ENCODE measurements at places on chromosomes 16 and 17.

- DNase-seq = no peak
Measured at GRCh38 chr17:62724398-62725146, 83.5 kb downstream of the MARCHF10 start.

DNA sequence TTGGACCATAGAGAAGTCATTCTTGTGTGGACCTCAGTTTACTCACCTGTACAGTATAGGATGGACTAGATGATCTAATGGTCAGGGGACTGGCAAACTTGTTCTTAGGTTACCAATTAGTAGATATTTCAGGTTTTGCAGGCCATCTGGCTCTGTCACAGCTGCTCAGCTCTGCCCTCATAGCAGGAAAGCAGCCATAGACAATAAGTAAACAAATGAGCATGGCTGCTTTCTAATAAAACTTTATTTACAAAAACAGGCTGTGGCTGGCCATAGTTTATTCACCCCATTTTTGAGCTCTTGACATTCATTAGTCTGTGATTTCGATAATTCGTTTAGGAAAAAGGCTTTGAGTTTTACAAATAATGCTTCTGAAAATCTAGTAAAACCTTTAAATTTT is 12.7 kb downstream of the BPTF start:
- DNase-seq = no peak

DNA sequence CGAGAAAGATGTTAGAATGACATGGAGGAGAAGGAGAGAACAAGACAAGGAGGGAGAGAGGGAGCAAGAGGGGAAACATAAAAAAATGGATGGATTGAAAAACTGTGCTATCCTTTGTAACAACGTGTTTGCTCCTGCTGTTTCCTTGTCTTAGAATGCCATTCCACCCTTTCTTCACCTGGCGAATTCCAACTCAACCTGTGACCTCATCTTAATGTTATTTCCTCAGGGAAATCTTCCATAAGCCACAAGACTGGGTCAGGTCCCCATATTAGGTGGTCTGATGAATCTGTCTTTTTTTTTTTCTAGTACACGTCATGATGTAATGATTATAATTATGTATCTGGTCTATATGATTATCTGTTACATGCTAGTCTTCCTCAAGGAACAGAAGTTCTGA is 195.0 kb upstream of the MAF start:
- no peak for DNase-seq

- DNase-seq = no peak
Measured at GRCh38 chr16:81073560-81074330, 3.3 kb downstream of the C16orf46 start.

GRCh38 chr16:84313921-84314320 is 19.2 kb downstream of the WFDC1 start:
- DNase-seq = no peak

DNA sequence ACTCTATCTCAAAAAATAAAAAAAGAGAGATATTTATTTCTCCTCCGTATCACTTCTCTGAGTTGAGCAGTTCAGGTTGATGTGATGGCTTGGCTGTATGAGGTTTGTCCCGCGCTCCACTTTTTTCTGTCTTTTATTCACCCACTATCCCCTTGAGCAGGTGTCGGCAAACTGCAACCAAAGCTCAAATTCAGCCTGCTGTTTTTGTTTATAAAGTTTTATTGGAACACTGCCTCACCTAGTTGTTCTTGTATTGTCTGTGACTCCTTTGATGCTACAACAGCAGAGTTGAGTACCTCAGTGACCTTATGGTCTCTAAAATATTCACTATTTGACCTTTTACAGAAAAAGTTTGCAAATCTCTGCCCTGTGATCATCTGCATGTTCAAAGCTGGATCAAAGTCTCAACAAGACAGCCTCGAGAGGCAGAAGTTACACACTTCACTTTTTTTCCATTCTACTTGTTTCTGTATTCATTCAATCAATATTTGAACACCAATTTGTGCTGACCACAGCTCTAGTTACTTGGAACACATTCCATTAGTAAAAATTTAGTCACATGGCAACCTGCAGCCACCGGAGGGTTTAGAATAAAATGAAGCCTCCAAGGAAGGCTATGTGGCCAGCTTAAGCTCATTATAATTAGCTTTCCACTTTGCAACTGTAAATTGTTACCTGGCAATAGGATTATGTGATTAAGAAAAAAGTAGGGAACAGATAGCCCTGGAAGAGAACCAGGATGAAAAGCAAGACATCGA is 945.8 kb downstream of the KCNJ2 start:
- DNase-seq = no peak

DNA sequence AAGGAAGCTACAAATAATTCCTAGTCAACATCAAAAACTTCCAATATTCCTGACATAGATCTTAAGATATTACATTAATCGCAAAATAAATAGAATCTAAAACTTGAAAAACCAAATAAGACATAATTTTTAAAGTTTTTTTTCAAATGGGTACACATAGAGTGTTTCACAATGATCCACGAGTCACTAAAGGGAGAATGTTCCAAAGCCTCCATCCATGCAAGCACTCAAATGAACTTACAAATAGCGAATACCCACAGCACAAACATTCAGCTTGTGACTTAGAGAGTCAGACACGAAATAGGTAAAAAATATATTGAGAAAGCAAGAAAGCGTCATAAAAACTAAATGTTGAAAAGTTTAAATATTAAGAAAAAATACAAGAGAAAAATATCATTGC is 65.7 kb downstream of the CEP112 start:
- DNase-seq = no peak

- DNase-seq = no peak
Measured at GRCh38 chr16:58160855-58161254, 31.7 kb upstream of the CFAP20 start.

DNA sequence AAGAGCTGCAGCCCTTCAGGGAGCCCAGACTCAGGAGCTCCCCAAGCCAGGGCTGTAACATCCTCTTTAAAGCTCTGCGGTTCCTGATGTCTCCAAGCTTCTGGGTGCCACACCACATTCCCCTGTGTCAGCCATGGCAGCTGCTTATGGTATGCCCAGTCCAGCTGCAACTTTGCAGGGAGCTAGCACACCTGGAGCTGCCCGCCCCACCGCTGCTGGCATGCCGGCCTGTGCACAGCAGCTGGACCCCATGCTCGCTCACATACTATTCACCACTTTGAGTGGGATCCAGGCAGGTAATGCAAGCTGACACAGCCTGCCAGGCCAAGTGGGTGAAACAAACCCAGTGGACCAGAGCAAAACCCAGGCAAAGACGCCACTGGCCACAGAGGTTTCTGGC is 305.6 kb upstream of the AXIN2 start:
- DNase-seq = no peak

- DNase-seq = no peak
Measured at GRCh38 chr16:65201511-65201910, 79.6 kb upstream of the CDH11 start.

- DNase-seq = no peak
Measured at GRCh38 chr17:57337390-57337789, 81.1 kb downstream of the MSI2 start.

GRCh38 chr16:1124795-1125194 is 28.1 kb upstream of the CACNA1H start:
- DNase-seq = no peak

DNA sequence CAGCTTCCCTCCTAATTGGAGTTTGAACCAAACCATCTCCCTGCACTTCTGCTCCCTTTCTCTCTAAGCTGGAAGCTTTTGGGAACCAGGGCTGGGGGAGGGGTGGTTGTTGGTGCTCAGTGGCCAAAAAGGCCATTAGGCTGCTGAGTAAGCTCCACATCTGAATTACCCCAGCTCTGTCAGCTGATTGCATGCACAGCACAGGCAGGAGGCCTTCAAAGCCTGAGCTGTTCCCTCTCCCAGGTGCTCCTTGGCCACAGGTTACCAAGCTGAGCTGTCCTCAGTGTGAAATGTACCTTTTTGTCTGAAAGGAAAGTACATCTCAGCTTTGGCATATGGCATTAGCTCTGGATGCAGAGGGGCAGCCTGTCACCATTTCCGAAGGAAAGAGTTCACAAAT is 6.2 kb upstream of the TBKBP1 start:
- DNase-seq = no peak

DNA sequence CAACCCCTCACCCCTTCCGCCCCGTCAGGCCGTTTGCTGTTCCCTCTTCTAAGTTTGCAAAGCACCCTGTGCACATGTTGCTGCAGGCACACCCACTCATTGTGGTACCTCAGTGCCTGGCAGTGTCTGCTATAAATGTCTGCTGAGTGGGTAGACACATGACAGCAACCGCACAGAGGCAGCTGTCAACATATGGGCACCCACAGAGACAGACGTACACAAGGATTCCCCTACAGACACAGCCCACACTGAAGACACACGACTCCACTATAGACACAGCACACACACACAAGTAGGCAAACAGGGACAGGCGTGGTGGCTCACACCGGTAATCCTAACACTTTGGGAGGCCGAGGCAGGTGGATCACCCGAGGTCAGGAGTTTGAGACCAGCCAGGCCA is 17.8 kb upstream of the CRK start:
- DNase-seq = no peak
